ENCODE measurements at places on chromosomes 5 and 9.

DNA sequence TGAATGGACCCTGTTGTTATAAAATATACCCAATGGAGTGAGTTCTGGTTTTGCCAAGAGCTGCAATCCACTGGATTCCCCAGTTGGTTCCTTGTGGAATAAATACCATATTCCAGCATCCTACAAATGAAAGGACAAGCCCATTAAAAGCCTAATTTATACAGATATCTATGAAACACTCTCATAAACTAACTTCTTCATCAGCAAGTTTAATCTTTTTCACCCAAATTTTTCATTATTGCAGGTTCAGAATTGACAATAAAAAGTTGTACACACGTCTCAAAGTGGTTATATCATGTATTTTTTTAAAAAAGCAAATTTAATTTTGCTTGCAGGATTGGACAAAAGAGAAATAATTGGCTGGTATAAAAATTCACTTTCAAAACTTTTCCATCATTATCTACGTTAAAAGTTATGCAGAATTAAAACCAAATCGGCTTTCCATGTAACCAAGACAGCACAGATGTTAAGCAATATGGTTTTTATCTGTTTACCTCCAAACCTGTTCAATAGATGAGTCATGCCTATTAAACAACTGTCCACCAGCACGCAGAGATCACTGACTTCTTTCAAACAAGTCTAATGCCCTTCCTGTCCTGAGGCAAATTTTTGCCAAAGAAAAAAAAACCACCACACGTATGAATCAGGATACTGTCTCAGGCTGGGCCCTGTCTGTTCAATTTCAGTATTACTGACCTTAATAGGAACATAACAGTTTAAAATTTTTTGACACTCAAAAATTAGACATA, 42.5 kb downstream of the CEMIP2 start:
- no peak for DNase-seq

DNA sequence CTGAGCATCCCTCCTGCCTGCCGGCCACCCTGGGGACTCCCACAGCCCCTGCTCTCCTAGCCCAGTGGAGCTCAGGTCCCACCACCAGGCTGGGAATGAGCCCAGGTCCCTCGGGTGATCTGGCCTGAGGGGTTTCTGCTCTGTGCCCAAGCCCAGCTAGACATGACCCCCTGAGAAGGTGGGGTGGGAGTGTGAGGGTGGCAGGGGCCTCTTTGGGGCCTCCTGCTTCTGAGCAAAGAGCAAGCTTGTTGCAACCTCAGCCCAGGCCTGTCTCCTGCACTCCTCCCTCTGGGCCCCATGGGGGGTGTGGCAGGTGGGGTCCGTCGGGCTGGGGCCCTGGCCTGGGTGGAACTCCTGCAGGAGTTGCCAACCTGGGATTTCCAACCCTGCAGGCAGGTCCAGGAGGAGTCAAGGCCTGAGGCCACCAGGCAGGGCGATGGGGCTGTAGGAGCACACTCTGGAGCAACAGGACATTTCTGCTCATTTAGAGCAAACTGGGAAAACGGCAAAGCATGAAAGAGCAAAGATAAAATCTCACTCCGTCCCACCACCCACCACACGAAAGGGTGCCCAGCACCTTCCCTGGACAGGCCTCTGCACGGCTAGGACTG, 11.4 kb upstream of the NRARP start:
- no peak for DNase-seq

- DNase-seq: no peak
Observed at GRCh38 chr9:114470121-114470520, 35.2 kb downstream of the WHRN start.

GRCh38 chr9:31089549-31090221, 1294.8 kb upstream of the ACO1 start:
- no peak for DNase-seq

- no peak for DNase-seq
Observed at GRCh38 chr9:2478421-2478820, 143.2 kb upstream of the VLDLR start.

All from stimulated activated naive CD4-positive, alpha-beta T cell treated with Interleukin-2 at 50 U/mL for 16 hours (primary cell).